Heart left ventricle (tissue), 16 donors: ENCODE measurements at places on chromosomes 2 and 18. TPM values are rescaled to one million over a fixed set of nuclear protein-coding genes. Genes with fewer than 3 reads are reported as not detected.

The TWIST2 gene
- total RNA-seq, result 10.9 TPM

The NAT8 gene
- total RNA-seq, result not detected

The RGPD4 gene
- not detected for total RNA-seq

The PASK gene
- 0.60 TPM for total RNA-seq

The C2orf66 gene
- not detected for total RNA-seq

The CROCC2 gene
- total RNA-seq, result not detected

The RGPD3 gene
- total RNA-seq, result 0.08 TPM

The ALLC gene
- not detected for total RNA-seq

The SP100 gene
- total RNA-seq, result 76.1 TPM

The TMEM247 gene
- not detected for total RNA-seq

The ARHGAP15 gene
- total RNA-seq, result 2.7 TPM

The SYT4 gene
- 17.0 TPM for total RNA-seq

DNA sequence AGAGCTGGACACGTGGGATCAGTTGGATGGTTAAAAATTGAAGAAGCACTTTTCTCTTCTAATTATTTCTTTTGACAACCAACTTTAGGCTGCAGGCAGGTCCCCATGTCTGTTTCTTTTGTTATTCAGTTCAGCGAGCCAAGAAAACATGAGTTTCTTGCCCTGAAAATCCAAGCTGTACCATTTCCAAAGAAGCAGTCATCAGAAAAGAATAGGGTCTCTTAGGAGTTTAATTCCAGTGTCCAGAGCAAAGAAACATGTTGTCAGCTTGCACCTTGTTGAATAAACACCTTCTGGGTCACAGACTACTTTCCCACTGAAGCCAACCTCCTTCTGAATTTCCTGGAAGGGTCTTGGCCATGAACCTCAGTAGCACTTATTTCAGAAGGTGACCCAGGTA lies 170.5 kb upstream of the COPS8 start:
- DNase-seq, result no peak

GRCh38 chr2:107721586-107721985 lies 105.1 kb upstream of the RGPD4 start:
- DNase-seq, result no peak

GRCh38 chr2:209534228-209534627 lies 110.4 kb downstream of the MAP2 start:
- DNase-seq, result no peak

DNA sequence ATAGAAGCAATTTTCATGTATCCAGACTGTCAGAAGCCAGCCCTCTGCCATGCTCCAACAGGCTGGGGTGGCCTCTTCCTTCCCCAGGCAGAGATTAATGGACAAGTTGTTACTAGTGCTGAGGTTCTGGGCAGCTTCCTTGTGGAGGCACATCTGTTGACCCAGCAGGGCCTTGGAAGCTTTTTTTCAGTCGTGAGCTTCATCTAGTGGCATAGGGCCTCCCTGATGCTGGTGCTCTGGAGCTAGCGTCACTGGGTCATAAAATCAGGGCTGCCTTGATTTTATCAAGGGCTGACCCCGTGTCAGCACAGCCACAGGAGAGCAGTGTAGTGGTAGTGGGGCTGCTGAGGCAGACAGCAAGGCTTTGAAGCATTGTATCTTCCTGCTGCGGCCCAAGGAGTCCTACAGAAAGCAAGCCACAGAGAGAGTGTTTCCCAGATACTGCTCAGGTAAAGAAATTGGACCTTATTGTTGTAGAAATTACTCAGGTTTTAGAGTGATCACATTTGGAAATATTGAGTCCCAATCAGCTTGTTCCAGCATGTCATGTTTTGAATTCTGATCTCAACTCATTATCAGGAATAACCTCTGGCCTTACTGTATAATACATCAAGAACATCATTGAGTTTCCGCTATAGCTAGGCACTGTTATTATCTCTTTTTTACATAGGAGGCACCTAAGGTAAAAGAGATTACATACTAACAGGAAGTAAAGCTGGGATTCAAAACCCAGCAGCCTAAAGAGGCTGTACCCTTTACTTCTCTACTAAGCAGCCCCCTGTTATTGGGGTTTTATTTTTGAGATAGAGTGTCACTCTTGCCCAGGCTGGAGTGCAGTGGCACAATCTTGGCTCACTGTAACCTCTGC lies 92.3 kb upstream of the ALPP start:
- no peak for DNase-seq

- DNase-seq, result no peak
These were observed 567.6 kb downstream of the PLCL1 start for GRCh38 chr2:198371921-198372543.

DNA sequence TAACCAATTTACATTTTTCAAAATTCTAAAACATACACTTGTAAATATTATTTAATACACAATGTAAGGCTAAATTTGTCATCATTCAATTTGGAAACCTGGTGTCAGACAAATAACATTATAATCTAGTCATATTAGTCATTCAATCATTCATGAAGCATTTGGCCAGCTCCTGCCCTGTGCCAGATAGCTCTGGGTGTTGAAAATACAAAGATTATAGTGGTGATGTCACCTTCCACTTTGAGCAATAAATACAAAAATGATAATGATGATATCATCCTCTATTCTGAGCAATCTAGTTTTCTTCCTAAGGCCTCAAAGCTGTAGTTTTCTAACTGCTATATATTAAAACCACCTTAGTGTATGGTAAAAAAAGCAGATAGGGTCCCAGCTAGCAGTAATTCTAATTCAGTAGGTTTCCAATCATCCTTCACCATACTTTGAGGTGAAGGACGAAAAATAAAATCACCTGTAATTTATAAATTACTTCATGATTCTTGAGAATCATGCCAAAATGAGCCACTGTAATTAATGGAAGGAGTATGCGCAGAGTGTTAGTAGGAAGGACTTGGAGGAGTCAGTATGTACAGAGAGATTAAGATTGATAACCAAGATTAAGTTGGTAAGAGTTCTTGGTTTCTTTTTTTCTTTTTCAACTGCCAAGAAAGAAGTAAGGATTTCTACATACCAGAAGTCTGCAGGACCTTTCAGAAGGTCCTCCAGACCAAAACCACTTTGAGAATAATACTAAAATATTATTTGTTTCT lies 23.2 kb downstream of the MEMO1 start:
- peak; percentile 31 for DNase-seq

GRCh38 chr18:24918257-24918656 lies 433.7 kb downstream of the ZNF521 start:
- DNase-seq, result no peak

DNA sequence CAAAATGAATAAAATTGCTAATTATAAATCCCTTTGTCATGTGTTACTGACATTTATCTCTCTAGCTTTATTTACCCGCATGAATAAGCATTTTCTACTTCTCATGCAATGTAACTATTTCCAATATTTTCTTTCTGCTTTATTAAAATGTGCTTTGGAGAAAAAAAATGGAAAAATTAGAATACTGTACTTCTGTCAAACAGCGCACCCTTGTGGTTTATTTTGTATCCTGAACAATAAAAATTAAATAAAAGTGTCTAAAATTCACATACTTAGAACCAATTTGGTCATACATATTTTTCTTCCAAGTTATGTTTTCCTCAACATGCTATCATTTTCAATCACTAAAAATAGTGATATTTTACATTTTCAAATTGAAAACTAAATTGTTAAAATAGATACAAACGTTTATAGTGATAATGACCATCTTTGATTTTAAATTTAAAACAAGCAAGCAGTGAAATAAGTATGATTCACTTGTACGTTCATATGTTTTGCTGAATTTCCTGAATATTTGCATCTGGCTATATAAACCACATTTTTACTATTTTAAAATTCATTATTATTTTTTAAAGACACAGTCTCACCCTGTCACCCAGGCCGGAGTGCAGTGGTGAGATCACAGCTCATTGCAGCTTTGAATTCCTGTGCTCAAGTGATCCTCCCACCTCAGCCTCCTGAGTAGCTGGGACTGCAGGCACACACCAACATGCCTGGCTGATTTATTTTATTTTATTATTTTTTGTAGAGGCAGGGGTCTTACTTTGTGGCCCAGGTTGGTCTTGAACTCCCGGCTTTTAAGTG lies 95.9 kb upstream of the GRB14 start:
- no peak for DNase-seq

DNA sequence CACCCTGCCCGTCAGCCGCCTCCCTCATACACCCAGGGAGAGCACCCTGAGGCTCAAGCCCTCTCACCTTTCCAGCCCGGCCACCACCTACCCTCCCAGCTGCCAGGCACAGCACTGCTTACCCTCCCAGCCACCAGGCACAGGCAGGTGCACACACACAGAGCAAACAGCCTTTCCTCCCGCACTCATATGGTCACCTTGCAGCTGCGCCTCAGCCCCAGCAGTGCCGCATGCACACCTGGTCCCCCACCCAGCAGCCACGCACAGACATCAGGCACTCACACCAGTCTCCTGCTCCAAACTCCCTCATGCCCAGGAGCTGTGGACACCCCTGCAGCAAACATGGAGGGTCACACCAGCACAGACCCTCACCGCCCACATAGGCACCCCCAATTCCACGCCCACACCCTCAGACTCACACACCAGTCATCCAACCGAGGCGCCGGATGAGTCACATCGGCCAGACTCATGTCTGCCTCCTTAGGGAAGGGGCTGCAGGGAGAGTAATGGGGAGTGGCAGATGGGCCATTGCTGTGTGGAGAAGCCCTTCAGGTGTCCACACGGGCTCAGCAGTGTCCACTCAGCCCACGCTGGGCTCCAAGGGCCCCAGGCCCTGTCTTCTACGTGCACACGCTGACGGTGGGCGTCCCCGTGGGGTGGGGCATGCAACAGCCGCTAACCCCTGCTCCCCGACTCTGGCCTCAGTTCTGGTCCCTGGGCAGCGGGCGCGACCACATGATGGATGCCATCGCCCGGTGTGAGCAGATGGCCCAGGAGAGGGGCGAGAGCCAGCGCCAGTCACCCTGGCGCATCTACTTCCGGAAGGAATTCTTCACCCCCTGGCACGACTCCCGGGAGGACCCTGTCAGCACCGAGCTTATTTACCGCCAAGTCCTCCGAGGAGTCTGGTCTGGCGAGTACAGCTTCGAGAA lies 22.3 kb upstream of the GPR17 start:
- no peak for DNase-seq

DNA sequence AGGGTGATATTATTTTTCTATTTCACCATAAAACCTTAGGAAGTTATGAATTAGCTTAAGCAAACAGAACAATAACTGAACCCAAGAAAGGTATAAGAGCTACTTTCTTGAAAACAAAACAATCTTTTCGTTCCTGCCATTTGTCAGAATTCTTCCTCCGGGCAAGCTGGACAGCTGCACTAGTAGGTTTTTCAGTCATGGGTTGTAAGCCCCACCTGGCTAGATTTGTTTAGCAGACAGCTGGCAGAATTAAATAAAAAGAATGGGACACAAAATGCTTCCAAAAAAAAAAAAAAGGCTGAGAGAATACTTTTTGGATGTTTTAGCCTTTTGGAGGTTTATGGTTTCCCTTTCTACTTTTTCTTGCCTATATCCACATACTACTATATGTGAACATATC lies 694.1 kb downstream of the ARHGAP15 start:
- no peak for DNase-seq

DNA sequence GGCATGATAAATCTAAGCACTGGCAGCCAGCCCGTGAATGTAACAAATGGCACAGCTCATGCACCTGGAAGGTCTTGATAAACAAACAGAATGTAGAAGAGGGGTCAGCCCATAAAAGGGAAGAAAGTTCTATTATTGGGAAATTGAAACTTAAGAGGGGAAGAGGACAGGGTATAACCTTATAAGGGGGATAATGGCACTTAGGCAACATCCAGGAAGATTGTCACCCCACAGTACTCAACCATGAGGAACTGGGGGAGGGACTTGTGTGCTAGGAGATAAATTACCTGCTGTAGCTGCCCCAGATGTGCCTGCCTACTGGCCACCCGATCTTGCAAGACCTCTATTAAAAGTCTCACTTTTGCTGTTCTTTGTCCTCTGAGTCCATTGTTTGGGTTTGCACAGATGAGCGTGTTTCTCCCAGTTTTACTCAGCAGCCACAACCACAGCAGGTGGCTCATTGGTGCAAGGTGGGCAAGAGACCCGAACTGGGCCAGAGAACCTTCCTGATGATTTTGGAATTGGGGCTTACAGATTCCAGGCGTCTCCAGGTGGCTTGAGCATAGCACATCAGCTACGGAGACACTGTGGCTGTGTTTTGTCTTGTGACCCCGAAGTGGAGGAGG lies 79.0 kb upstream of the TAF1B start:
- no peak for DNase-seq

DNA sequence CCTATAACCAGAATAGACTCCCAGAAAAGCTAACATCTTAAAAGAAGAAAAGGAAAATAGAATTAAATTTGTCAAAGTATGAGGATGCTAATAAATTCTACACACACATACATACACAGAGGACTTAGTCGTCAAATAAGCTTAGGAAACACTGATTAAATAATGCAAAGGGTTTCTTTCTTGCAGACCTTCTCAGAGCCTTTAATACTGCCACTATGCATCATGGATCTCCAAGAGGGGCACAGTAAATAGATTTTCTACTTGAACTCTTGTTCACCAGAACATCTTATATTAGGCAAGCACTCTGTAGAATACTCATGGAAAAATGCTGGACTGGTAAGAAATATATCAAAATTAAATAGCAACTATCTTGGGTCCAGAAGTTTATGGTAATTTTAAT lies 69.4 kb downstream of the ANKRD44 start:
- no peak for DNase-seq

GRCh38 chr2:230090967-230091366 lies 22.2 kb upstream of the SLC16A14 start:
- no peak for DNase-seq

DNA sequence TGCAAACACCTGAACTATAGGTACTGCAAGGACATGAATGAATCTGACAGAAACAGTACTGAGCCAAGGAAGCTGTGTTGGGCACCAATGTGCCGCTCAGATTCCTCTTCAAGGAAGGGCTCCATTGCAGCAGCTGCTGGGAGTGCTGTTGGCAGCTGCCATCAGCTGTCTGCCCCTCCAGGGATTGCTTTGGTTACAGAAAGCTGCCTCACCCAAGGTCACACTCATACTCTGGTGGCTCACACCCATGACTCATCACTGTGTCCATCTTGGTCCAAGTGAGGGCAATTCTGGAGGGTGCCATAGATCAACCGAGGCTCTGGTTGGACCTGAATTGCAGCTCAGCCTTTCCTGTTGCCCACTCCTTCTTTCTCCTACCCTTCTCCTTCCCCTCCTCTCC lies 24.4 kb upstream of the TRPM8 start:
- DNase-seq, result no peak

- DNase-seq, result no peak
These were observed 28.0 kb upstream of the COX5B start for GRCh38 chr2:97617911-97618310.

GRCh38 chr2:224284134-224284946 lies 117.6 kb downstream of the FAM124B start:
- DNase-seq, result no peak
